ENCODE measurements at places on chromosomes 1 and 21.

GRCh38 chr1:108512239-108513043, 47.5 kb upstream of the EEIG2 start:
- no peak for DNase-seq

DNA sequence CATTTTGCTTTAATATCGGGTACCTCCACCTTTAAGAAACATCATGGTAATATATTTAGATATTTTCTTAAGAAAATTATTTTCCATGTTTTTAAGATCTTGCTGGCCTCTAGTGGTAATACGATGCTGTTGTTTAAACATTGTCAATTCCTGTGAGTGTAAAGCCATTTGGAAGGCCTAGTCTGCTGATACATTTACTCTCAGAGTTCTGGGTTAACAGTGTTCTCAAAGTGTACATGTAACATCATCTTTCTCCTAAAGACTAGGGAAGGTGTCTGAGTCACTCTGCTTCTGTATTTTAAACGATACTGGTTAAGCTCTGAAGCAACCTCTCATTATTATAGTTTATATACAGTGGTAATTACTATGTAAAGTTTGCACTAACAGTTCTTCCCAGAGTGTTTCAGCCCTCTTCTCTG, 189.1 kb downstream of the RASAL2 start:
- DNase-seq = no peak

DNA sequence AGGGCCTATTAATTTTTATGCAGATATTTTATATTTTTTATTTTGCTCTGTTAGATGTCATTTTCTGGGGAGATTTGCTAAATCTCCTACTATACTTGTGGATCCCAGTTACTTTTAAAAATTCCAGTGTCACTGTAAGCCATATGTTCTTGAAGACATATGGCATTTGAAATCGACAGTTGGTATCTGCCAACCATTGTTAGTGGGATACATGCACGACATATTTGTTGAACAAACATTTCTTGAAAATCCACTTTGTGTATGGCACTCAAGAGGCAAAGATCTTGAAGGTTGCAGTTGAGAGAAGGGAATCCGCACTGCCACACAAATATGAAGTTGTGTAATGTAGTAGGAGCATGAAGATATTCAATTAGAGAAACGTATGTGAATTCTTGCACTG, 287.7 kb downstream of the HHAT start:
- DNase-seq = no peak

- no peak for DNase-seq
Measured at GRCh38 chr1:92065042-92065441, 10.2 kb downstream of the SETSIP start.

- DNase-seq = no peak
Measured at GRCh38 chr1:89221341-89221740, 22.6 kb upstream of the GBP4 start.

GRCh38 chr21:44890961-44891541, 17.6 kb upstream of the PTTG1IP start:
- no peak for DNase-seq

DNA sequence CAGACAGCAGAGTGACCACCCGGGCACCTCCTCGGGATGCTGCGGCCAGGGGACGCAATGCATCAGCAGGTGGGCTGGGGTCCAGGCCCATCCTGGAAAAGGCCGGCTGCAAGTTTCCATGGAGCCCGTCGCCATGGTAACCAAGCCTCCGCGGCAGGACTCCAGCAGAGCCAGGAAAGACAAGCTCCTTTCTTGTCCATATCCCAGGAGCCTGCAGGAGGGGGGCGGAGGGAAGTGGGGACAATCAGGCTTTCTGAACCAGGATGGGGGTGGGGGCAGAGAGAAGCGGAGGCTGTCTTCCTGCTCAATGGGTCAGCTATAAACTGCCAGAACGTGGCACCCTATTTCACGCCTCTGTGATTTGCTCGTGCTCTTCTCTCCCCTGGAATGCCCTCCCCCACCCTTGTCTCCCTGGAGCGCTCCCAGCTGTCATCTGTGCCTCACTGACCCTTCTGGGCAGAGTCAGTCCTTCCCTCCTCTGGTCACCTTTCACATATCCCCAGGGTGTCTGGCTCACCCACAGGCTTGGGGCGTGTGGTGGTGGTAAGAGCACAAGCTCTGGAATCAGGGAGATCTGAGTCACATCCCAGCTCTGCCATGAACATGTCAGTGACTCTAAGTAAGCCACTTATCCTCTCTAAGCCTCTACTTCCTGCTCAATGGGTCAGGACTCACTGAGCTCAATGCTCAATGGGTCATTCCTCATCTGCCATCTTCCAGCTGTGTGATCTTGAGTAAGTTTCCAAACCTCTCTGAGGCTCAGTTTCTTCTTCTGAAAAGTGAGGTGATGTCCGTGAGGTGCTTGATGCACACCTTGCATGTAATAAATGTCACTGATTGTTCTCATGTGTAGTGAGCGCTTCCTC, 58.9 kb upstream of the LAPTM5 start:
- DNase-seq = no peak

DNA sequence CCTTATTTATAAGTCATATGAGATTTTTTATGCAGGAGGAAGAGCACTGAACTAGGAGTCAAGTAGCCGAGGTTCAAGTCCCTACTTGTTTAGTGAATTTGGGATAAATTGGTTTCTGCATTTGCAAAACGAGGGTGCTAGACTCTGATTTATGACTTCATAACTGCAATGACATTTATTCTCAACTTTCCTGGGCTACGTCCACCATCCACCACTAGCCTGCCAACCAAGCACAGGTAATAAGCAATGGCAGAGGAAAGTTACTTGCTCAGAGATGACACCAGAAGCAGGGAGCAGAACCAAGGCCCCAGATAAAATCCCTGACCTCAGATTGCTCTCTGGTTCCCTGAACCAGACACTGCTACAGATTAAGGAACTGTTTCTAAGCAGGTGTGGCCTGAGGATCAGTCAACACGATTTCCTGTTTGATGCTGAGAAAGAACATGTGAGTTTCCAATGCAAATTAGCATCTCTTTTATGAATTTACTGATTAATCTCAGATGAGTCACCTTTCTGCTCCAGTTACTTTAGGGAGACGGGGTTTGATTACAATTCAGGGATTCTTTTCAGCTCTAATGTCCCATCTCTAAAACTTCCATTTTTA, 52.7 kb downstream of the PLPP3 start:
- DNase-seq = no peak

DNA sequence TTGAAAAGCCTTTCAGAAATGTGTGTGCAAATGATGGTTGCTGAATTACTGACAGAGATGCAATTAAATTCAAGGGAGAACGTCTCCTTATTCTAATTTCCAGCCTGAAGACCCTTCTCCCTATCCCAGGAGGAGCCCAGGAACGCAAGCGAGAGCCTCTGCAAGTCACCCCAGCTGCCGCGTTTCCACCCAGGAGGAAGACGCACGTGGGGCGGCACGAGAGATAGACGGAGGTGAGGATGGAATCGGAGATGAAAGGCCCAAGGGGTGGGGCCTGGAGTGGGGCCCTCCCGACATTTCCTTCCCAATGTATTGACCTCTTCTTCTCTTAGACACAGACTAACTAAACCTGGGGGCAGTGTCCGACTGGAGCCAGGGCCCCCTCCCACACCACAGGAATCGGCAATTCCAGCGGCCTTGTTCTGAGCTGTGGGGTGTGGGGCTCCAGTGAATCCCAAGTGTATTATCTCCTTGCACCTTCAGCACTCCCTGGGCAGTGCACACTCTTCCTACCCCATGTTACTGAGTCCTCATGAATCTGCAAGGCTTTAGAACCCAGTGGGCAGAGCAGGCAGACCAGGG, 322.5 kb downstream of the AJAP1 start:
- DNase-seq = no peak

DNA sequence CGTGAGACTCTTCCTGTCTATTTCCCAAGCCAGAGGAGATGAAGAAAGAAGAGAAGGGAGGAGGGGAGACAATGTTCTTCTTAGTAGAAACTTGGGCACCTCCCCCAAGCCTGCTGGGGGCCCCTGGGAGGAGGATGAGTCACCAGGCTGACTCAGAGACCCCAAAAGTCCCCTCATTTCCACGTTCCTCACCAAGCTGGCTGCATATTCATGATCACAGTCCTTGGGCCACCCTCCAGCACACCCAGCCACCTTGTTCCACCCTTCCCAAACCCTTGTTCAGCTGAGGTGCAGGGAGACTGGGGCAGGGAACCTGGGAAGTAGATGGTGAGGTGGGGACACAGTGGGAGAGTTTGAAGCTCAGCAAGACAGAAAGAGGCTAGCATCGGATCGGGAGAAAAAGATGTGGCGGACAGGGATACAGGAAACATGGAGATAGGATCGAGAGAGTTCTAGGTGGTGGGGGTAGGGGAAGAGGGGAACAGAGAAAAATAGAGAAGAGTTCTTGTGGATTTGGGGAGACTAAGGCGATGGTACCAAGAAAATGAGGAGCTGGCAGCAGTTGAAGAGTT, 712 bp downstream of the RAB13 start:
- no peak for DNase-seq

DNA sequence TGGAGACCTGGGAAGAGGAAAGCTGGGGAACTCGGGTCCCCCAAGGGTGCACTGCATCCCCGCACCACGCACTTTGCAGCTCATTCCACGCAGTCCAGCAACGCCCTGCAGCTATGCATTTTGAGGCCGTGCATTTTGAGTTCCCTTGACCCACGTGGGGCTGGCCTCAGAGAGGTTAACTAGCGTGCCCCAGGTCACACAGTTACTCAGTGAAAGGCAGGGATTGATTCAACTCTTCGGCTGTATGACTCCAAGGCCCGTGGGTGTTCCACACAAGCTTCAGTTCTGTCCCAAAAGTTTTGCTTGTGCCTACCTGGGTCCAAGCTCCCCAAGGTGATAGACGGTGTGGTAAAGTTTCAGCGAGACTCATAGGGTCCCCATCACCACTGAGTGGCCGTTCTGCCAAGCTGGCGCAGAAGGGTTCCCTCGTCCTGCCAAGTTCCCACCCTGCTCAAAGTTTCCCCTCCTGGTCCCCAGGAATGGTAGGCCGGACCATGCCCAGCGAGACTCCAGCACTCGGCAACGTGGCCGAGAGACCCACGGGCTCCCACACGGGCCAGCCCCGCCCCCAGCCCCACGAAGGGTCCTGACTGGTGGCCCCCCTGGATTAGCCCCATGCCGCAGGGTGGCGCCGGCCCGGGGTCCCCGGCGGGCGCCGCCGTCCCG, 611 bp downstream of the HSPG2 start:
- no peak for DNase-seq

GRCh38 chr21:34687065-34687464, 18.3 kb downstream of the CLIC6 start:
- no peak for DNase-seq

DNA sequence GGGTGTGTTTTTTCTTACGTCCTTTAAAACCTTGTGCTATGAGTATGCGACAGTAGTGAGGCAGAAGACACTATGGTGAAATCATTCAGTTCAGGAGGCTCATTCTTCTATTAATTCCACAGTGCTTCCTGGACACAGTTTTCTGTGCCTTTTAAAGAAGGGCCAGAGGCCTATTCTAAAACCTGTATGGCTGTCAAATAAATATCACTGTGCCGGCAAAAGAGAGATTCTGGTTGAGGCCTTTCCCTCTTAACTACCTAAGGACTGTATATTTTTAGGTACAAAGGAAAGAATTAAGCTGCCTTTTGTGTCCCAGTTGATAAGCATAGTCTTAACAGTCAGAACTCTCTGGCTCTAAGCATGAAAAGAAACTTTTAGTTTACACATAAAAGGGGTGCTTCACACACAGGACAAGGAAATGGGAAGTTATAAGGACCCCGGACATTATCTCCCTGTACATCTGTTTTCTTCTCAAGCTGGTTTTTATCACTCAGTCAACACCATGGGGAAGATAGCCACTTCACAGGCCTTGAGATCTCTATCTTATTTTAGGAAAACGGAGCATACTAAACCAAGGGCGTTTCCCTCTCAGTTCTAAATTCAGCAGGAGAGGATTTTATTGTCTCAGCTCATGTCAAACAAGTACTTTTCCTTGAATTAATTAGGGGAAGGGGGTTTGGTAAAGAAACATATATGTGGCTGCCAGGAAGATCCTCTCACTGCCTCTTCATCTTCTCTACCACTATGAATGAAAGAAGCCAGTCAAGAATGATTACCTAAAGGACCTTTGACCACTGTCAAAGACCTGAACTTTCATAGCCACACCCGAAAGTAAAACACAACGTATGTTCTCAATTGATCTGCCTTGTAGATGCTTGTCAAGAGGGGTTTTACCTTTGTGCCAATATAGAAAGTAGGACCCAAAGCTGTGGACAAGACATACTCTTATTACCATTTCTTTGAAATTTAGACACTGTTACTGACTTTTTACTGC, 71.4 kb upstream of the HSPA13 start:
- DNase-seq = no peak

DNA sequence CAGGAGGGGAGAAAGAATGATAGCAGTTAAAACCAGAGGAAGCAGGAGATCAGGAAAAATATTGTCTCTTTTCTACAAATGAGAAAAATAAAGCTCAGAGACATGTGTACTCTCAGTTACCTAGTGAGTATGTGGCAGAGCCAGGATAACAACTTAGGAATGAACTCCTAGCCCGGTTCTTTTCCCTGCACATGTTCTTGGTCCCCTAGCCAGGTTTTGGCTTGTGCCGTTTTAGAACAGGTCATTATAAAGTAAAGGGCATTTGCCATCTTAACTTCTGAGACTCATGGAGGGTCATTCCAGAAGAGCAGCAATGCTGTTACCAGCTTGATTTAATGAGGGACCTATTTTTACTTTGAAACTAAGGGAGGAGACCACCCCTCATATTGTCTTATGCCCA, 48.1 kb upstream of the DAB1 start:
- DNase-seq = no peak

- DNase-seq = no peak
Measured at GRCh38 chr1:112061056-112061455, 71.6 kb upstream of the KCND3 start.

- DNase-seq = no peak
Measured at GRCh38 chr1:8664887-8665286, 152.6 kb downstream of the RERE start.

GRCh38 chr1:23249787-23250454, 32.6 kb upstream of the HTR1D start:
- no peak for DNase-seq

DNA sequence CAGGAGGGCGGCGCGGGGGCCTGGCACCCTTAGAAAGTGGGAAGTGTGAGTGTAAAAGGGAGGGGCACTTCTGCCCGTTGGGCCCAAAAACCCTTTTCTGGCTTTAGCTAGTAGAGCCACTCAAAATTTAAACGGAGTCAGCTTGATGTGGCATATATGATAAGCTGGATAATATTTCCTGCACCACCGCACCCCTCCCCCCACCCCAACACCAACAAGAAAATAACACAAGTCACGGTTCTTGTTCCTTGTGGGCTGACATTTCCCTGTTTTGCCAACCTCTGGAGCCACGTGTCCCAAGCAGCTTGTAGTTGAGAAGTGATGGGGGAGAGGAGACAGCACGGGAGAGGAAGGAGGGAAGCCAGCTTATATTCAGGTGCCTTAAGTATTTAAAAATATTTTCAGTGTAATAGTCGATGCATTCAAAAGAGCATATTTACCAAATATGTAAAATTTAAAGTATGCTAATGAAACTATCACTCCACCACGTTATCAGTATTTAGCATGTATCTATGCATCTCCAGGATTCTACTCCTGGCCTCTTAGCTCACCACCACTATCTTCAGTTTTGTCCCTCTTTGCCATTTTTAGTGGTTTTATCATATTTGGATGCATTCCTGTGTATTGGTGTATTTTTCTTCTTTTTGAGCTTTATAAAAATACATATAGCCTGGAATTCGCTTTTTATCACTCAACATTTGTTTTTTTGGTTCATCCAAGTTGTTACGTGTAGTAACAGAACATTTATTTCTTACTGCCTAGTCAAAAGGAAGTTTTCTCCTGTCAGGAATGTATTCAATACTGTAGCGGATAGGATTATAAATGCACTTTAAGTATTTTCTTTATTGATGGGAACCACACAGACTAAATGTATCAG, 773 bp upstream of the DDX59 start:
- no peak for DNase-seq

- no peak for DNase-seq
Measured at GRCh38 chr1:118210051-118210722, 25.2 kb upstream of the SPAG17 start.
